ENCODE measurements at places on chromosomes 4 and X.

- DNase-seq = no peak
These were observed at the start of gene ELF4 for GRCh38 chrX:130110379-130111219. Gene ELF4 (minus strand): TSS chrX:130110497. CDS start chrX:130081330, 29,167 bp downstream.

GRCh38 chr4:48120132-48120531 is 13.9 kb downstream of the TXK start:
- no peak for DNase-seq

GRCh38 chr4:55395218-55395528 is 584 bp upstream of the TMEM165 start:
- no peak for DNase-seq

- no peak for DNase-seq
These were observed 69.7 kb upstream of the MSANTD1 start for GRCh38 chr4:3179126-3179706.

GRCh38 chr4:83369831-83370639 is 35.4 kb upstream of the HPSE start:
- DNase-seq = no peak

DNA sequence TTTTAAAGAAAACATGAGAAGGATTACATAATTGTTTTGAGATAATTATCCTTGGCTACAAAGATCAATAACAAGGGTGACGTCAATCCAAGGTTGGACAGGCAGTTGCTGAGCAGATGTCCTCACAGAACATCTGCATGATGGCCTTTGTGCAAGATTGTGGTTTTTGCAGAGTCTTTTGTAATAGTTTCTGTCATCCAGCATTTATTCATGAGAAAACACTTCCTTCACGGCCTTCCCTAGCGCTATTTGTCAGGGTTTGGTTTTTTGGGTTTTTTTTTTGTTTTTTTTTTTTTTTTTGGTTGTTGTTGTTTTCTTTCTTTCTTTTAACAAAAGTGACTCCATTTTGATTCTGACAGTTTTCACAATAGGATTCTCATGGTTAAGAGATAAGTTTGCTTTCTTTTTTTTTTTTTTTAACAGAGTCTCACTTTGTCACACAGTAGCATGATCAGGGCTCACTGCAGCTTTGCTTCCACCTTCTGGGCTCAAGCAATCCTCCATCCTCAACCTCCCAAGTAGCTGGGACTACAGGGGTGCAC is 31.5 kb upstream of the ELF2 start:
- no peak for DNase-seq
